Activated naive CD4-positive, alpha-beta T cell treated with anti-CD3 and anti-CD28 coated beads, Interleukin-2, amount 50 U/mL, for 16 hours (primary cell): ENCODE measurements at places on chromosomes 16 and 17.

GRCh38 chr16:57061084-57061905 is 31.1 kb upstream of the CPNE2 start:
- DNase-seq, result no peak

DNA sequence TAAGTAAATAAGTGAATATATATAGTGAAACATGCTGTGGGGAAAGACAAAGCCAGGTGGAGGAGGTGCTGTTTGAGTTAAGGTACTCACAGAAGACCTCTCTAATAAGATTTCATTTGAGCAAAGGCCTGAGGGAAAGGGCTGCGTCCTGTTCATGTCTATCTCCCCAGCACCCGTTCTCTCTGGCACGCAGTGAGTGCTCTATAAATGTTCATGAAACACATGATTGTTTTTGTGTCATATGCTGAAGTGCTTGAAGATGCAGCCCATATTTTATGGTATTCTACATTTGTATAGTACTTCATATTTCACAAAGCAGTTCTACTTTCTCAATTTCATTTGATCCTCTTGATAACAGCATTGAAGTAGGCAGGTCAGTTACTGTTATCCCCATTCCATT is 990 bp downstream of the VWA3A start:
- no peak for DNase-seq

DNA sequence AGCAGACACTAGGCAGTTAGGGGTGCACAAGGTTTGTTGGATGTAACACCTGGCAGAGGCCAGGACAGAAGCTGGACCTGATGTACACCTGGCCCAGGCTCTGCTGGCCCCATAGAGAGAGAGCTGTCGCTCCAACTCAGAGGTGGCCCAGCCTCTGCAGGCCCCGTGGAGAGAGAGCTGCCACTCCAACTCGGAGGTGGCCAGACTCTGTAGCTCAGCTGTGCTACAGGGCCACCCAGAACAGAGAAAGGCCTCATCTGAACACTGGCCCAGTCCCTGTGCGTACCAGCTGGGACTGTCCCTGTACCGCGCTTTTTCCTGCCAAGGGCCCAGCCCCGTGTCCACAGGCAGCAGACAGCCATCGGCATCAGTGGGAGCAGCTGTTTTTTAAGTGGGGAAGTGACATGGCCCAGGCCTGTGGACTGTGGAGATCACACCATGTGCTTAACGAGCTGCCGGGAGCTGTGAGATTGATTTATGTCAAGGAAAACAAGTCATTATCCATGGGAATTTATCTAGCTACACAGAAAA is 176.4 kb upstream of the CHMP6 start:
- DNase-seq, result peak; percentile 5

- no peak for DNase-seq
These were observed 7.1 kb downstream of the SETD1A start for GRCh38 chr16:30964574-30965226.

DNA sequence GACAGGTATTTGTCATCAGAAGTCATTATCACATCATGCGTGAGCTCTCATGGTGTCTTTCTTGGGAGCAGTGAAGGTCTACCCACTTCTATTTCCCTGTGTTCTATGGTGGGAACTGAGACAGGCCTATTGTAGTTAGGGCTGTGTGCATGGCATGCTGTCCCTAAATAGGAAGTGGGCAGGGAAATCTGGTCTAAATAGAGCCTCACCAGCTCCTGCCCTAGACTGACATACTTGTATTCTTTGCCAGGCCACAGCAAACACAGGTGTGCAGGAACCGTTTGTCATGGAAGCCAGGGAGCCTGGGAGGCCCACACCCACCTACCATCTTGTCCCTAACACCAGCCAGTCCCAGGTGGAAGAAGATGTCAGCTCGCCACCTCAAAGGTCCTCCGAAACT is 10.1 kb downstream of the SLC7A6 start:
- DNase-seq, result no peak
